Mesenchymal stem cell (in vitro differentiated cells and primary cell): ENCODE measurements at places on chromosomes 13 and 19.

- peaks cover 22% of the 10 kb centered on the region for H3K4me1 ChIP-seq
- H3K36me3 ChIP-seq = peaks cover 61% of the 10 kb centered on the region
- no peak overlapping the region for H3K4me3 ChIP-seq
- DNase-seq = no peak
- no peak overlapping the region for H3K27ac ChIP-seq
- no peaks in the 10 kb centered on the region for H3K27me3 ChIP-seq
Measured at GRCh38 chr19:35157431-35157830, 2.9 kb downstream of the FXYD5 start.

DNA sequence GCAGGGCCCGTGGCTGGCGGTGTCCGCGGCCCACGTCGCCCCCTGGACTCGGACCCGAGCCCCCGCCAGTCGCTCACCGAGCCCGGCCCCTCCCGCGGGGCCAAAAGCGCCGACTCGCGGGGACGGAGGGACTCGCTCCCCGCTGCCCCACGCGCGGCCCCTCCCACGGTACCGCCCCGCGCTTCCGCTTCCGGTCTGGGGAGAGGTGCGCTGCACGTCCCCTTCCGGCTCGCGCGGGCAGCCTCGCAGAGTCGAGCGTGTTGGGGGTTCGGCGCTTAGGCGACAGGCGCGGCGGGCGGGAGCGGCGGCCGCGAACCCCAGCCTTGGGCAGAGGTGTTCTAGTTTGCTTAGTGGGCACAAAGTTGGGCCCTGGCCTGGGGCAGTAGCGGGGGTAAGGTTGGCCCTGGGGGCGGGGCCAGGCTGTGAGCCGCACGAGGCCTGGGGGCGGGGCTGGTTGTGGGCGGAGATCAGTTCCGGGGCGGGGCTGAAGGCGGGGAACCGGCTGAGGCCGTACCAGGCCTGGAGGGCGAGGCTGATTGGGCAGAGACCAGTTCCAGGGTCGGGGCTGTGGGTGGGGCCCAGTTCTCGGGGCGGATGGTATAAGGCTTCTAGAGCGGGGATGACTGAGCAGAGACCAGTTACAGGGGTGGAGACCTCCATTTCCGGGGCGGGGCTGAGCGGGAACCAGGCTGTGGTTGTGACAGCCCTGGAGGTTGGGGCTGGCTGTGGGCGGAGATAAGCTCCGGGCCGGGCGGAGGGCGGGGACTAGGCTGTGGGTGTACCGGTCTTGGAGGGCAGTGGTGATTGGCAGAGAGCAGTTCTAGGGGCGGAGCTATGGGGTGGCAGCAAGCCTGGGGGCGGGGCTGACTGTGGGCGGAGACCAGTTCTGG lies at the start of the genes MBD3L1 and ZNF558:
Gene MBD3L1 (plus strand): TSS at position 246 of the 890 bp plus-strand sequence. CDS start 10,302 bp downstream, outside the sequence.
Gene ZNF558 (minus strand): TSS at position 173 of the 890 bp plus-strand sequence. CDS start 9,645 bp downstream, outside the sequence.
- H3K4me3 ChIP-seq = peak within 1 kb of the TSS; percentile 92
- no peaks in the 10 kb centered on the region for H3K27me3 ChIP-seq
- peaks cover 6% of the 10 kb centered on the region for H3K36me3 ChIP-seq
- H3K4me1 ChIP-seq = peaks cover 1% of the 10 kb centered on the region

DNA sequence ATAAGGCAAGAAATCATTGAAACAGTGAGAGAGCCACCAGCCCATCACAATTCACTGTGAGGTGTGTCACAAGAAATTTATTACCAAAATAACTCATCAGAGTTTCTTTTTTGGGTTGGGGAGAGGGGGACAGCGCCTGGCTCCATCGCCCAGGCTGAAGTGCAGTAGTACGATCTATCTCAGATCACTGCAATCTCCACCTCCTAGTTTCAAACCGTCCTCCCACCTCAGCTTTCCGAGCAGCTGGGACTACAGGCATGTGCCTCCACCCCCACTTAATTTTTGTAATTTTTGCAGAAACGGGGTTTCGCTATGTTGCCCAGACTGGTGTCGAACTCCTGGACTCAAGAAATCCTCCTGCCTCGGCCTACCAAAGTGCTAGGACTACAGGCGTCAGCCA lies 3.6 kb downstream of the IFNL1 start:
- H3K27me3 ChIP-seq = peaks cover 60% of the 10 kb centered on the region
- DNase-seq = no peak
- H3K36me3 ChIP-seq = no peaks in the 10 kb centered on the region
- no peak overlapping the region for H3K4me3 ChIP-seq

- peaks cover 30% of the 10 kb centered on the region for H3K4me1 ChIP-seq
- H3K27me3 ChIP-seq = peaks cover 4% of the 10 kb centered on the region
- no peak overlapping the region for H3K4me3 ChIP-seq
- H3K36me3 ChIP-seq = no peaks in the 10 kb centered on the region
- no peak for DNase-seq
- H3K27ac ChIP-seq = no peak overlapping the region
Measured at GRCh38 chr19:33517922-33518321, 3.7 kb downstream of the PEPD start.

DNA sequence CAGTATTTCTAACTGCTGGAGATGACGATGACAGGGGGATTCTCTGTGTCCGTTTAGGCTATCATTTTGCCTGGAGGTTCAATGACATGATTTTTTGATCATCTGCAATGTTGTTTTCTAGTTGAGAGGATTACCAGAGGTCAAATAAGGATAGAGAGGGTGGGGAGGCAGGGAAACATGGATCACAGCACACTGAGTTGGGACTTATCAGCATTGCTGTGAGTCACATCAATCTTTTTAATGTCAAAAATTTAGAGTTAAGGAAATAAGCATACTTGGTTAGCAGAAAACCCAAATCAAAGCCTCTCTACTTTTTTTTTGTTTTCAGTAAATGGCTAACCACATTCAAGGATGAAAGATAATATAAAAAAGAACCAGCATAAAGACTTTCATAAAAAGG lies 43.0 kb upstream of the CSNK1A1L start:
- no peaks in the 10 kb centered on the region for H3K27me3 ChIP-seq
- no peak for DNase-seq
- H3K36me3 ChIP-seq = no peaks in the 10 kb centered on the region
- no peak overlapping the region for H3K27ac ChIP-seq

DNA sequence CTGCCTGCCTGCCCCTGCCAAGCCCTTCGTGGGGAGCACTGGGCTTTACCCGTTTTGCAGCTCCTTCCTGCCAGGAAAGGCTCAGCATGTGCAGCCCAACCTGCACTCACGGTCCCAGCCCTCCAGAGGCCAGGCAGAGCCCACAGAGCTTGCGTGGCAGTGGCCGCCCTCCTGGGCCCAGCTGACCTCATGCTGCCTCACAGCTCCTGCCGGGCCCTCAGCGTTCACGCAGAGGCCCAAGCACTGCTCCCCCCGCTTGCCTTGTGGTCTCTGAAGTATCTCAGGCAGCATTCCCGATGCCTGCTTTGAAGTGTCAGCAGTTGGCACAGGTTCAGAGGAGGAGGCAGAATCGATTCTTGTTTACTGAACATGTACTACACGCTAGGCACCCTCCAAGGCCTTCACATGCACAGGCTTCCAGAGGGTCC lies 32.5 kb downstream of the CAPN12 start:
- H3K4me3 ChIP-seq = no peak overlapping the region
- peaks cover 90% of the 10 kb centered on the region for H3K36me3 ChIP-seq
- DNase-seq = peak; percentile 94
- peaks cover 67% of the 10 kb centered on the region for H3K4me1 ChIP-seq
- no peaks in the 10 kb centered on the region for H3K27me3 ChIP-seq
- H3K27ac ChIP-seq = peak overlapping the region; percentile 92

DNA sequence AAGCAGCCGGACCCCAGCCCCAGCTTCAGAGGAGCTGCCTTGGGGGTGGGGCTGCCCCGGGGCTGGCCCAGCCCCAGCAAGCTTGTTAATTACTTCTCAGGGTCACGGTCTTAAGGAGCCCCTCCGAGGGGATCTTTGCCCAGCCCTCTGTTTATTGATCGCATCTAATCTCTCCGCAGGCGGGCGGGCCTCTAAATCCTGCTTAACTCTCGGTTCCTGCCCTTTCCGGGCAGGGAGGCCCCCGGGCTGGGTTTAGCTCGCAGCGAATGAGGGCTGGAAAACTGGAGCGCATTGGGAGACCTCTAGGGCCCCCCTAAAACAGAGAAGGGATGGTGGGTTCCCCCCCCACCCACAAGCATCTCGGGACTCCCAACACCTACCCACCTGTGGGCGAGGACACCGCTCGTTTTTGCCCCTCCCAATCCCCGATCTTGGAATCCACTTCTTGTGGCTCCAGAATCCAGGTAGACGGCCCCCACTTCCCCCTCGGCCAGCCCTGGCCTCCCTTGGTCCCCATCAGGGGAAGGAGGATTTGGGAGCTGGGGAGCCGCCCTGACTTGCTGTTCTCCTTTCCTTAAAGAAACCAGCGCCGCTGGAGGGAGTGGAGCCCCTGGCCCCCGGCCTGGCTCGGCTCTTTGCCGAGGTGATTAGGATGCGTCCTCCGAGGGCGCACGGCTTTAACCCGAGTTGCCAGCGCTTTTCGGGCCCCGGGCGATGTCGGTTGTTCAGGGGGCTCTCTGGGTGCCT lies 59.5 kb upstream of the ADGRL1 start:
- peaks cover 52% of the 10 kb centered on the region for H3K27me3 ChIP-seq
- H3K4me3 ChIP-seq = no peak overlapping the region
- no peak for DNase-seq
- H3K27ac ChIP-seq = no peak overlapping the region
